NCI-H1436 treated with DMSO at 0.1 percent for 48 hours (cell line): ENCODE measurements at places on chromosomes 4 and X.

DNA sequence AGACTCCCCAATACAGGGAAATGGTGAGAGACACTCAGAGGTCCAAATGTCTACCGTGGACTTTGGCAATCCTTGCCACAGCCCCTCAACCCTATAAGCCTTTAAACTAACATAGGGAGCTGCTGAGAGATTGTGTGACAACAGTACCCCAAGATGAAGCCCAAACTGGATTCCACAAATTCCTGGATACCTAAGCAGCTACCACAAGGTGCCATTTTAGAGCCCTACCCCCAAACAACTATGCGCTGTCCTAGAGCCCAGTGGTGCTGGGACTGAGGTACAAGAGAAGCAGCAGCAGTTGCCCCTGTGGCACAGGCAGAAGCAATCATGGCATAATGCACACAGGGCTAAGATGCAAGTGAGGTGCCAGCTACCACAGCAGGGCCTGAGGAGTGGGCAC, 2.7 kb upstream of the TMPRSS11F start:
- no peak for DNase-seq

GRCh38 chrX:11321986-11322385, 28.8 kb downstream of the AMELX start:
- no peak for DNase-seq

GRCh38 chrX:20274121-20274520, 7.4 kb upstream of the RPS6KA3 start:
- no peak for DNase-seq

GRCh38 chr4:178941975-178942374, 1499.7 kb upstream of the AGA start:
- no peak for DNase-seq

DNA sequence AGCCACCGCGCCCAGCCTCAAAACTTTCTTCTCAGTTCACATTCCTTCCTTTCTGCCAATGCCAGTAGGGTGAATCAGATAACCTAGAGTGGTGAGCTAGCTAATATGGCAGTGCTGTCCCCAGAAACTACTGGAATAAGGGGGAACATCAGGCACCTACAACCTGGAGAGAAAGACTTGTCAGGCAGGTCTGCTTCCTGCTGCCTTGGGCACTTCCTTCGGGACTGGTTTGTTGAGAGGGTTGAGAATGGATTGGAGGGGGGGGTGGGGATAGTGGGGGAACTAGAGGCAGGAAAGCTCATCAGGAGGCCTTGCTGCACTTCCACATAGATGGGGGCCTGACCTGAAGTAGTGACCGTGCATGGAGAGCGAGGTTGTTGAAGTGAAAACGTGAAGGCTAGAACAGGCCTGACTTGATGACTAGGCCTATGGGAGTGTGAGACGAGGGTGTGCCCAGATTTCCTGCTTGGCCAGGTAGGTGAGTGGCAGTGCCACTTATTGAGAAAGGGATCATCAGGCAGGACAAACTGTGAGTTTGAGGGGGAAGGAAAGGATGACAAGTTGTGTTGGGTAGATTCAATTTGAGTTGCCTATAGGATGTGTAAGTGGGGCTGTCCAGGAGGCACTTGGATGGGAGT, 33.4 kb downstream of the SLC25A5 start:
- no peak for DNase-seq

- no peak for DNase-seq
Observed at GRCh38 chr4:2570551-2571222, 34.2 kb downstream of the FAM193A start.
